ENCODE measurements at places on chromosomes 12 and 14.

- no peak for DNase-seq
Measured at GRCh38 chr12:93803424-93803807, 126.2 kb downstream of the CRADD start.

- no peak for DNase-seq
Measured at GRCh38 chr14:22469538-22470303, 119.3 kb downstream of the DAD1 start.

- no peak for DNase-seq
Measured at GRCh38 chr14:92122351-92122677, 545 bp downstream of the CPSF2 start.

- DNase-seq, result no peak
Measured at GRCh38 chr12:52078276-52078675, 1.2 kb upstream of the SMIM41 start.

DNA sequence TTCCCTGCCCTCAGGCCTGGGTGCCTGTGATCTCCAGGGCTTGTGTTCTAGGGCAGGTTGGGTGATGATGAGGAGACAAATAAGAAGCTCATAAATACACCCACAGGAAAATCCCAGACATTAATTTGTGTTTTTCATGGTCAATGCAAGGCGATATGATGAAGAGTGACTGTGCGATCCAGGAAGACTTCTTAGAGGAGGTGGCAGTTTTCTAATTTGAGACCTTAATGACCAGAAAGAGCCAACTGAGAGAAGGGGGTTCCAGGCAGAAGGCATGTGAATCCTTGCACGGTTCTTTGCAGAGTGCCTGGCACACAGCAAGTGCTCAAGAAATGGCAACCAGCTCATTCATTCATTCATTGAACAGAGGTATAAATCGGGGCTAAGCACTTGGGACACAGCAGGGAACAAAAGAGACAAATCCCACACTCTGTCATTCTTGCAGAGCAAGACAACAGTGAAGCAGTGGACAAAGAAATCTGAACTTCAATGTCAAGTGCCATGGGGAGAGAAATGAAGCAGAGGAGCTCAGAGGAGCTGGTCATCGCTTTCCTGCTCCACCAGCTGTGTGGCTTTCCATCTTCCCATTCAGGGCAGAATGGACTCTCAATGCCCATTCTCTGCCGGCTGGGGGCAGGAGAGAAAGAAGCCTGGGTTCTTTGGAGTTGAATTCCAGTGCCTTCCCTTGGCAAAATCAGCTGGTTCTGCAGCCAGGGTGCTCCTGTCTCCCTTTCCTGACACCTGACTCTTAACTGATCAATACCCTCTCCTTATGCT, 128.3 kb downstream of the AACS start:
- DNase-seq, result no peak

DNA sequence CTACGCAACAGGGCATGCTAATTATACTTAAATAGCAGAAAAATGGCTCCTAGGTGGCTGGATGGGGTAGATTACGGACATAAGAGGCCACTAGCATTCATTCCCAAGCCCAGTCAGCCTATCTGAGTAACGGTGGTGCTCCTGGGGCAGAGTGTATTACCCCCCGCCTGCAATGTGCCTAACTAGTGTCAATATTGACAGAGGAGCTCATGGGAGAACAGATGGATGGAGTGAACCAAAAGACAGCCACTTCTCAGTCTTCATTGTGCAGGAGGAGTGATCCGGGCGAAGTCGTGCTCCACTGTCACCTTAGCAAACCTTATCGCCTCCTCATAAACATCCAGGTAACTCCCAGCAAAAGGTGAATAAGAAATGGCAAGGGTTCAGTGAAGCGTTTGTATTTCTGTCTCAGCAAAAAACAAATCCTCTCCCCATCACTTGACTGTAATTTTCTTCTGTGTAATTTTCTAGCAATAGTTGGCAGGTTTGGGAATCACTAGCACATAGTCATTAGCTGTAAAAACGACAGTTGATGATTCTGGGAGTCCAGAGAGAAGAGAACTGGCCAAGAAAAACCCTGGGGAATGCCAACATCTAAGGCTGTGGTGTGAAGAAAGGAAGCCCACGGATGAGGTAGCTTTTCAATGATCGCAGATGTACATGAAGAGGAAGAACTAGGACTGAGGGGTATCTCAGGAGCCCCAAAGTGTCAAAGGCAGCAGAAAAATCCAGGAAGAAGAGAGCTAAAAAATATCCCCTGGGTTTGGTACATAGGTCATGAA, 126.6 kb upstream of the BCL2L14 start:
- no peak for DNase-seq

GRCh38 chr12:92628476-92628875, 74.3 kb upstream of the PLEKHG7 start:
- no peak for DNase-seq

DNA sequence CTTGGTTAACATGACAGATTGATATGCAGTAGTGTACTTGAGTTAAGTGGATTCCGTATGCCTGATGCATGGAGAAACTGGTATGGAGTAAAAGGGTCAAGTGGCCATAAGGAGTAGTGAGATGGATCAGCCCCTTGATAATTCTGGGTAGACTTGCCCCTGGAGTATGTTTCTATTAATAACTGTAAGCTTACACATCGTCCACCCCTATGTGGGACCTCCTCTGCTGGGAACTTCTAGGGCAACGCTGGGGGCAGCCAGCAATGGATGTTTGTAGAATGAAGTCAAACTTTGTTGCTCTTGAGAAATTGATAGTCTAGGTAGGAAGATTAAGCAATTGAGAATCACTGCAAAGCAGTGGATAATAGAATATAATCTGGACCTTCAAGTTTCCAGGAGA, 3.5 kb downstream of the C12orf75 start:
- no peak for DNase-seq

- no peak for DNase-seq
Measured at GRCh38 chr14:55125403-55125802, 3.6 kb upstream of the LGALS3 start.

GRCh38 chr12:20040831-20041230, 327.5 kb upstream of the PDE3A start:
- no peak for DNase-seq

- DNase-seq, result no peak
Measured at GRCh38 chr12:102533483-102534215, 53.3 kb upstream of the IGF1 start.

DNA sequence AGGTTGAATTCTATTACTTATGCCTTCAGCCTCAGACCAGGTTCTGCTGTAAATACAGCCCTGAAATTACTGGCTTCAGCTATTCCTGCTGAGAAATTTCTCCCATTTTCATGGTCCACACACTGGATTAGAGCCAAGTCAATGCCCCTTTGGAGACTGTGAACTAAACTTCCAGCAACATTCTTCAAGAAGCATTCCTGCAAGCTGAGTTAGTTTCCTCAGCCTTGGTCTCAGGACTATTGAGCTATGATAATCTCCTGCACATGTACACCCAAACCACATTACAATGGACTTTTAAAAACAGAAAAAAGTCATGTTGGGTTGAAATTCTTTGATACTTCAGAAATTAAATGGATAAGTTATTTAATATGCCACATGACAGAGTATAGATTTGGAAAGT, 58.0 kb upstream of the AVPR1A start:
- no peak for DNase-seq

DNA sequence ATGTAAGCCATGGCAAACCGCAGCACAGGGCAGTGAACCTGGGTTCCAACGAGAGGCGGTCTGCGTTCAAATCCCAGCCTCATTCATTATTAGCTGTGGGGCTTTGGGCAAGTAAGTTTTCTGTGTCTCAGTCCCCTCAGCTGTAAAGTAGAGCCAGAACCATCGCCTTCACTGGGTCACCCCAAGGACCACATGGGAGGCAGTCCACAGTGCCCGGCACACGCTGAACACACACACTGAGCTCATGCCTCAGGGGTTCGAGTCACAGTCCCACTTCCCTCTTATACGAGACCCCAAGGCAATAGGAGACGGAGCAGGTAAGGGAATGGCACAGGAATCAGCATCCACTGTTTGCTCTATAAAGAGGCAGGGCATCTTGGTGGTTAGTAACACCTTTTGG, 19.1 kb downstream of the LRTM2 start:
- DNase-seq, result no peak

GRCh38 chr14:102883554-102883953, 38.9 kb upstream of the AMN start:
- no peak for DNase-seq

GRCh38 chr14:77470224-77470870, 12.5 kb downstream of the AHSA1 start:
- no peak for DNase-seq

DNA sequence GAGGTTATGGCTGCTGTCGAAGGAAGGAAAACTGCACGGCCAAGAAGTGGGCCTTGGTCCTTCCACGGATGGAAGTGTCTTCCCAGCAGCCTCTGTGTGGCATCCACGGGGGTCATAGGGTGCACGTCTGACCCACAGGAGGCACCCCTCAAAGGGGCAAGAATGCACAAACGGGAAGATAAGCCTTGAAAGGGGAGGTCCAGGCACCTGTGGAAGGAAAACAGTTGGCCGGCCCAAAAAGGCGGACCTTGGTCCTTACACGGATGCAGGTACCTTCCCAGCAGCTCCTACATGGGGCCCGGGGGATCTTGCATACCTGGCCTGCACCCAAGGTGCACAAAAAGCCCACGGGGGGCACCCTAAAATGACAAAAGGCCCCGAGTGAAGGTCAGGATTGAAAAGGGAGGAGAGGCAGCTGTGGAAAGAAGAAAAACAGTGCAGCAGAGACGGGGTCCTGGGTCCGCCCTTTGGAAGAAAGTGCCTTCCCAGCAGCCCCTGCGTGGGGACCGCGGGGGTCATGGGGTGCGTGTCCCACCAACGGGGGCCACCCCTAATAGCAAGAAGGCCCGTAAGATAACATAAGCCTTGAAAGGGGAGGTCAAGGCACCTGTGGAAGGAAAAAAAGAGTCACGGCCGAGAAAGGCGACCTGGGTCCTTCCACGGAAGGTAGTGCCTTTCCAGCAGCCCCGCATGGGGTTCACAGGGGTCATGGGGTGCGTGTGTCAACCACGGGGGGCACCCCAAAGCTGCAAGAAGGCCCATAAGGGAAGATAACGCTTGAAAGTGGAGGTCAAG, 276.1 kb downstream of the ALG10 start:
- DNase-seq, result no peak

- DNase-seq, result no peak
Measured at GRCh38 chr14:58817846-58818245, 180.1 kb downstream of the DACT1 start.

DNA sequence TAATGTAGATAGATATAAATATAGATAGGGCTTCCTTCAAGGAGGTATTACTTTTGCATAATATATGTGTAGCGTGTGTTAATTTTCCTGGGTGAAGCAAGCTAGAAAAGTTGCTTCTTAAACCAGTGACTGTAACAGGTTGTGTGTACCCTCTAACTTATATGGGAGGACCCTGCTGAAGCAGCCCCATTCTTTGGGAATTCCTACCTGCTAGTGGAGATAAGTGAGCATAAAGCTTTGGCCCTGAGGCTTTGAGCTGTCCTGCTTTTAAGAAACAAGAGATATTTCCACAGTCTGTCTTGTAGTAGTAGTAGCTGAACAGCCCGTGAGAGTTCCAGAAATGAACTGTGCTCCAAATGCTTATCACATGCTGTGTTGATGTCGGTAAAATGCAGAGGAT, 8.6 kb downstream of the RMST start:
- DNase-seq, result no peak

GRCh38 chr12:67925077-67925476, 64.2 kb upstream of the IFNG-AS1 start:
- DNase-seq, result no peak

DNA sequence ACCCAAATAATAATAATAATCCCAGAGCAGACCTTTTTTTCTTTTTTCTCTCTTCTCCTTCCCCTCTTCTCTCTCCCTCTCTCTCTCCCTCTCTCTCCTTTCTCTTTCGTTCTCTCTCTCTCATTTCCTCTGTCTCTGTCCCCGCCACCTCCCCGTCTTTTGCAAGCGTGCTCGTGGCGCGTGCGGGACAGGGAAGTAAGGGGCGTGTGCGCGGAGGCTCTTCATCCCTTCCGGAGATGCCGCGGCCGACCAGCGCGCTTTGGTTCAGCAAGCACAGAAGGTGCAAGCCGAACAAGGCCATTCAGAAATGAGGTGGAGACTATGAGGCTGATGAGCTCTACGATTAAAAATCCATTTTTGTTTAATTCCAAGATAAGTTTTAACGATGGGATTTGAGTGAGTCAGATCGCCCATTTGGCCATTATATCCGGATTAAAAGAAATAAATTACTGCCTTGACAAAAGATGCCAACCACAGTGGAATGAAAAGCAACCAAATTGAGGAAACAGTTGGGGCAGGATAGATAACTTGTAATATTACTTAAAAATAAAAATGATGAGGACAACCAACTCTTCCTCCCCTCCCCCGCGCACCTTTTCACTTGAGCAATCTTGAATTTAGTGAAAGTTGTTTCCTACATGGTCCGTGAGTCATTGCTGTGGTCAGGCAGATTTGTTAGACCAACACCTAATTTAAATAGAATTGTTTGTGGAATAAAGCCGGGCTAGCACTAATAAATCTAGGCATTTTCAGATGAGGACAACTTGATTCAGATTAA, 1.2 kb upstream of the AMIGO2 start:
- DNase-seq, result peak; percentile 37

GRCh38 chr14:100155756-100156616, 3.5 kb downstream of the DEGS2 start:
- no peak for DNase-seq

DNA sequence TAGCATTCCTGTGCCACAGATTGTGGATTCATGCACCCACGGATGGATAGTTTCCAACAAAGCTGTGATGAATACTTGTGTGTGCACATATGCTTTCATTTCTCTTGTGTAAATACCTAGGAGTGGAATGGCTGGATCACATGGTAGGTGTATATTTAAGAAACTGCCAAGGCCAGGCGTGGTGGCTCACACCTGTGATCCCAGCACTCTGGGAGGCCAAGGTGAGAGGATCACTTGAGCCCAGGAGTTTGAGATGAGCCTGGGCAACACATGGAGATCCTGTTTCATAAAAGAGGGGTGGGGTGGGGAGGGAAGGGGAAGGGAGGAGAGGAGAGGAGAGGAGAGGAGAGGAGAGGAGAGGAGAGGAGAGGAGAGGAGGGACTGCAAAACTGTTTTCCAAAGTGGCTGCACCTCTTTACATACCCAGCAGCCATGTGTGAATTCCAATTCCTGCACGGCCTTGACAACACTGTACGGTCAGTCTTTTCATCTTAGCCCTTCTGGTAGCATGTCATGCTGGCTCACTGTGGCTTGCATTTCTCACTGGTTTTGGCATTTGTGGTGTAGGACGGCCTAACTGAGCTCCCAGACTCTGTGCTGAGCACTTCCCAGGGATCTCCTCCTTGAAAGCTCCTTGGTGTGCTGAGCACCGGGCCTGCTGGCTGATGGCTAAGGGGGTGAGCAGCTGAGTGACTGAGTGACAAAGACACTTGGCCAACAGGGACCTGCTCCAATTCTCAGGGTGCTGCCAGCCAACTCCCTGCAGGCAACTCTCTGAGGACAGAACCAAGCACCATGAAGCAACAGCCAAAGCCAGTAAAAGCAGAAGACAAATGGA, 27.9 kb downstream of the SYNE3 start:
- no peak for DNase-seq

DNA sequence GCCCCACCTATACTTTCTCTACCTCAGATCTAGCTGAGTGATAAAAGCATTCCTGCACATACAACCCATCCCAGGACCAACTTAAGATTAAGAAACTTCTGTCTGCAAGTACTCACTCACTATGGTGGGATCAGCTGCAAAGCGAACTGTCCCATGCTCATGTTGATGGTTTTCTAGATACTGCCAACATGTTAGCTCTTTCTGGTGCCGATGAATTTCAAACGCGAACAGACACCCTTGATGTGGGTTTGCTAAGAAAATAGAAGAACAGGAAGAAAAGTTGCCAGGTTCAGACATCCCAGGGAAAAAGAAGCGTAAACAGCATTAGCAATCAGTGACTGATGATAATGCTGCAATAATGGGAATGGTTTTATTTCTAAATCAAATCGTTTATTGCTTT, 1.5 kb upstream of the SLC39A2 start:
- DNase-seq, result no peak

- DNase-seq, result no peak
Measured at GRCh38 chr14:21264025-21264801, 5.0 kb downstream of the HNRNPC start.
